ENCODE measurements at places on chromosomes 5 and 9.

DNA sequence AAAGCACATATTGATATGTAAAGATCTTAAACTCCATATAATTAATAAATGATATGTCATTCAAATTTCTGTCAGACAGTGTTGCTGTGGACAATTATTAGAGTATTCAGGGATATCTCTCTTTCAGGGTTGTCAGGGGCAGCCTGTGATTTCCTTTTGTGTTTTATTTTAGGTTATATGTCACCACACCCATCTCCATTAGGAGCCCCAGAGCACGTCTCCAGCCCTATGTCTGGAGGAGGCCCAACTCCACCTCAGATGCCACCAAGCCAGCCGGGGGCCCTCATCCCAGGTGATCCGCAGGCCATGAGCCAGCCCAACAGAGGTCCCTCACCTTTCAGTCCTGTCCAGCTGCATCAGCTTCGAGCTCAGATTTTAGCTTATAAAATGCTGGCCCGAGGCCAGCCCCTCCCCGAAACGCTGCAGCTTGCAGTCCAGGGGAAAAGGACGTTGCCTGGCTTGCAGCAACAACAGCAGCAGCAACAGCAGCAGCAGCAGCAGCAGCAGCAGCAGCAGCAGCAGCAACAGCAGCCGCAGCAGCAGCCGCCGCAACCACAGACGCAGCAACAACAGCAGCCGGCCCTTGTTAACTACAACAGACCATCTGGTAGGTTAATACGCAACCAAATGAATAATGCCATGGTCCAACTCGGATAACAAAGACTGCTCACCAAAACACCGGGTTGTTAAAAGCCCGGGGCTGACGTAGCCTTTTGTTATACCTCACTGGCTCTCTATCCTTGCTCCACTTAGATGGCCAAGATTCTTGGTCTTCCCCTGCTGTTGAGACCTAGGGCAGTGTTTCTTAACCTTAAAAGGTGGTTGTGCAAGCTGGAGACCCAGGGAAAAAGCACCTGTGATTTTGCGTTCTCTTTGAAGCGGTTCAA is 24.4 kb downstream of the SMARCA2 start:
- DNase-seq = no peak

- no peak for DNase-seq
Measured at GRCh38 chr5:337563-338130, 16.1 kb downstream of the AHRR start.

DNA sequence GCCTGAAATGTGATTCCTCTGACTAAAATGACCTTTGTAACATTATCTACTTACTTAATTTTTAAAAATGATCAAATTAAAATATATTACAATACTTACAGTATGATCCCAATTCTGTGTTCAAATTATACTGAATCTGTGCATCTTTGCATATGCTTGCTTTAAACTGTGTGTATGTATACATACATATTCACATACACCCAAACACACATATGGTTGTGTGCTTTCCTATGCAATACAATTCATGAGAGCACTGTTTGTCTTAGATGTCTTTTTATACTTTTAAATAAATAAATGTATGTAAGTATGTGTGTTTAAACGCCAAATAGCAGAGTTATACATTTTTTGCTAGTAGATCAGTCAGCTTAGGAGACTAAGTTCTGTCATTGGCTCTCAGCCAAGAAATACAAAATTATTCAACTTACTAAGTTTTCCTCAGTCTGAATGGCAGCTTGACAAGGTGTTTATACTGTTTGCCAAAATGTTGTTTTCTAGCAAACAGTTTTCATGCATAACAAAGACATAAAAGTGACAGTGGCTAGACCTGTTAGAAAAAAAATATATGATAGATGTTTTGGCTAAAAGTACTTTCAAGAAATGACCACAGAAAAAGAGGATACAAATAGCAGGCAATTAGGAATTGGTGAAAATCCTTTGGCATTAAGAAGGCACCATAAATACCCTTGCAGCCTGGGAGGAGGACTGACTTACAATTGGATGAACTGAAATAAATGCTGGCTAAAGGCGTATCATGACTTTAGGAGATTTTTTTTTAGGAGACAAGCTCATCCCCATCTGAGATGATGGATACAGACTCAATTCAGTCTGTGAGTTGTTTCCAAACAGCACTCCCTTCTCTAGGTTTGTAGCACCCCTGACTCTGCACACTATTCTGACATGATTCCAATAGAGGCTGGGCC is 7.9 kb downstream of the TICAM2 start:
- DNase-seq = no peak

DNA sequence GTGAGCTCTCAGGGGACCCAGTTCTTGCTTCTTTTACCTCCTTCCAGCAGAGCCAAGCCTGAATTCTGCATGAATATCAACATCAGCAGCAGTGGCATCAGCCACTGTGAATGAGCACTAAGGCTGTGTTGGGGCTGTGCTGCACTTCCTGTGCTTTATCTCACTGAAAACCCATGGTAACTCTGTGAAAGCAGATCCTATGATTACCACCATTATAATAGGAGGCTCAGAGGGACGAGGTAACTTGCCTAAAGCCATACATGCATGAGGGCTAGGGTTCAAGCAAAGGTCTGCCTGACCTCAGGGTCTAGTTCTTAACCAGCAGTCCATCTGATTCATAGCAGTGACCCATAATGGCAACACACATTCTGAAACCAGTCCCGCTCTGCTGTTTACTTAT is 60.5 kb upstream of the RAPGEF1 start:
- DNase-seq = no peak

DNA sequence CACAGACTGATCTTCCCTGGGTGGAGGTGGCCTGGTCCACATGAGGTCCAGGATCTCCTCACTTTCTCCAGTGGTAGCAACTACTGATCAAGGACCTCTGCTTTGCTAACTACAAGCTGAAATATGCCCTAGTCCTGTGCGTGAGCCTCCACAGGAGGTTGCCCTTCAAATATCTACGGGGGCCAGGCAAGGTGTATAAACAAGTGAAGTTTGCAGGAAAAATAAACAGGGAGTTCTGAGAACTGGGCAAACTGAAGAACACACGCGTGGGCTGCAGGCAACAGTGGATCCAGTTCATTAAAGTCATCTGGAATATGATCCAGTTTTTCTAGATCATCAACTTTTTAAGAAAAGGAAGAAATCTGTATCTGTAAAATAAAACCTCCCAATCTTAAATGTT is 167.5 kb upstream of the NR3C1 start:
- no peak for DNase-seq

DNA sequence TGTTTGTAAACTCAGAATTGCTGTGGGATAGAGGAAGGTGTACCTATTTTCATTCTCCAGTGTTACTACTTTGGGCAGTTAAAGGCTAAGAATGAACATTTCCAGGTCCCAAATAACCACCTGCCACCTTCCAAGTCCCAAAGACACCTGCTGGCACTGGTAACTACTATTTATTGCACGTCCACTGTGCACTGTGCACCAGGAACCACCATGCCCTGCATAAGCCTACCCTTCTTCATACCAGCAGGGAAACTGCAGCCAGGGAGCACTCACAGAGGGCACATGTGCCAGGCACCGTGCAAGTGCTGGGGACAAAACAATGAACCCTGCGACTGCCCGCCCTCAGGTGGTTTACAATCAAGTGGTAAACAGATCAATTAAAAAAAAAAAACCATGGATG is 34.9 kb downstream of the RAPGEF1 start:
- DNase-seq = peak; percentile 20

Measured in RPMI8226 (cell line).